Fibroblast of pulmonary artery (primary cell): ENCODE measurements at places on chromosomes 1 and 21.

GRCh38 chr1:224170748-224171478 lies 12.1 kb upstream of the DEGS1 start:
- DNase-seq: peak; percentile 26

DNA sequence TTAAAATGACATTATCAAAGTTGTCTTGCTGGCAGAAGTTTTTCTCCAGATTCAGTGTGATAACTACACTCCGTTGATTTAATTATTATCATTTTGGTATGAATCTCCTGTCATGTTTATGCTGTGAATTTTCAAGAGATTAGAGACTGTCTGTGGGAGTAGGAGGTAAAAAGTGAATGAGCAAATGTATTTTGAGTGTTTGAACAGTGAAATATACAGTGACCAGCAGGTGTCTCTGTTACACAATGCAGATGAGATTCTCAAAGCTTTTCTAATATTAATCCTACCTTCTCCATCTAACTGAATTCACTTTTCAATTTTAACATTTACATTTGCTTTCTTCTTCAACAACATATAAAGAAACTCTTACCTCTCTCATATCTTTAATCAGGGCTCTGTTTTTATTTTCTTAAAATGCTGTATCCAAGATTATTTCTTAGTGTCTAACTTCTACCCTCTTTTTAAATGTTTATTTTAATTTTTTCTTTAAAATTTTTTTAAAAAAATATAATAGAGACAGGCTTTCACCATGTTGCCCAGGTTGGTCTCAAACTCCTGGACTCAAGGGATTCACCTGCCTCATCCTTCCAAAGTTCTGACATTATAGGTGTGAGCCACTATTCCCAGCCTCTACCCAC lies 20.9 kb upstream of the HSPA13 start:
- peak; percentile 64 for DNase-seq

DNA sequence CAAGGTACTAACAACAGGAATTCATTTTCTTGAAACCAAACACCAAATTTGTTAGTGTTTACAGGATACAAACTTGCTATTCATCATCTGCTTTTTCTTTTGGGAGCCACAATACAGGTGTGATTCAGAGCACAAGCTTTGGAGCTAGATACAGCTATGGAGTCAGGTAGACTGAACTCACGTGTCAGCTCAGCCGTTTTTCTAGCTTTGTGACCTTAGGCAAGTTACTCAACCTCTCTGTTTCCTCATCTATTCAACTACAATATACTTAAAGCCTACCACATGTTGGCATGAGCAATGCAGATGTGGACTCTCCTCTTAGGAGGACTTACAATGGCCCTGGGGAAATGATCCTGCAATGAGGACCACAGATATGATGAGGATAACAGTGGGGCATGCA lies 6.3 kb downstream of the HTR1D start:
- DNase-seq: no peak

DNA sequence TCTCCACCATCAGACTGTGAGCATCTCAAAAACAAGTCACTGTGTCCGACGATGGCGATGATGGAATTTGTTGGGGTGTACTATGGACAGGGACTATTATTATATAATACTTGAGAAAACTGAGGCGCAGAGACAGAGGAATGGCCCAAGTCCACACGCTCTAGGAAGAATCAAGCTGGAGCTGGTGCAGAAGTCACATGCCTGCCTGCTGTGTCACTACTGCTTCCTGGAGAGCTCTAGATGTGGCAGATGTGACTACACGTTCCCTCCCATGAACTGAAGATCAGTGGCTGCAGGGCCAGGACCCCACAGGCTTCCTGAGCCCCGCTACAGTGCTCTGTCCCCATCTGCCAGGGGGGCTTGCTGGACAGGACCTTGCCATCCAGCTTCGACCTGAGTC lies 56.9 kb downstream of the TRABD2B start:
- no peak for DNase-seq

DNA sequence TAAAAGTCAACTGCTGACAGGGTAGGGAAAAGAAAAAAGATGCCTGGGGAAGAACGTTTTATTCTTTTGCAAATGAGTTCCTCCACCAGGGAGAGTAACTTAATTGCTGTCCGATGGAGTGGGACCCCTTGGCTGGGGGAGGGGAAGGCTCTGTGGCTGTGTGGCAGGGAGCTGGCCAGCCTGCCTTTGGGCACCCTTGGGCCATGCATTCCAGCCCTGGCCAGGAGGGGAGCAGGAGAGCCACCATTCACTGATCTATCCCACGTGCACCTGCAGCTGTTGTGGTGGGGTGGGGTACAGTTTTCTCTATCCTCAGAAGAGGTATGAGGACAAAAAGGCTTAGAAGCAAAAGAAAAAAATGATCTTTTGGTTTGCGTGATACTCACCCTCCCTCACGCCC lies 116.9 kb downstream of the KCNK1 start:
- no peak for DNase-seq
